ENCODE measurements at places on chromosomes 2 and 18.
A peak's percentile ranks its signal among the peaks of the same experiment; 100 is the strongest.

GRCh38 chr2:24050041-24050979 is 769 bp downstream of the FKBP1B start:
- DNase-seq = no peak

DNA sequence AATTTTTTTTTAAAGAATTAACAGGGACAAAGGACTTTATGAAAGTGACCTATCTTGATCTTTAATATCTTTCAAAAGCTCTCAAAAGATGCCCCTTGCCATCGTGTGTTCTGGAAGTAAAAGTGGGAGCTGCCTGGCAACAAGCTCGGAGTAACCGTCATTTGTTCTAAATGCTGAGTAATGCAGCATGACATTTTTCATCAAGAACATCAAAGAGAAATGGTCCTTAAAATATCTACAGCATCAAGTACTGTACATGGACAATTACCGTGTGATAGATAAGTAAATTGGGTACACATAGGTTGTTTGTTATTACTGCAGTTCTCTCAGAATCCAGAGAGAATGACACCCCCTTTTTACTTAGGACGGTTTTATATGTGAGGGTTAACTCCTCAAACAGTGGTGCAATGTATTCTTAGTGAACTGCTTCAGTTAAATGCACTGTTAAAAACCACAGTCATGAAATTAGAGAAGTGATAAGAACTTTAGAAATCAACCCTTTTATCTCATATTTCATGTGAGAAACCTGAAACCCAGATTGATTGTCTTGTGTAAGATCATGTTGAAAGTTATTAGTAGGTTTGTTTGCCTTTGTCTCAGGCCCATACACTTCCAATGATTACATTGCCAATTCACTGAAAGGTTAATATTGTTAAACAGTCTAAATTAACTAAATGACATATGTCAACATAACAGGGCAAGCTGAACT is 90.6 kb upstream of the HNMT start:
- no peak for DNase-seq

DNA sequence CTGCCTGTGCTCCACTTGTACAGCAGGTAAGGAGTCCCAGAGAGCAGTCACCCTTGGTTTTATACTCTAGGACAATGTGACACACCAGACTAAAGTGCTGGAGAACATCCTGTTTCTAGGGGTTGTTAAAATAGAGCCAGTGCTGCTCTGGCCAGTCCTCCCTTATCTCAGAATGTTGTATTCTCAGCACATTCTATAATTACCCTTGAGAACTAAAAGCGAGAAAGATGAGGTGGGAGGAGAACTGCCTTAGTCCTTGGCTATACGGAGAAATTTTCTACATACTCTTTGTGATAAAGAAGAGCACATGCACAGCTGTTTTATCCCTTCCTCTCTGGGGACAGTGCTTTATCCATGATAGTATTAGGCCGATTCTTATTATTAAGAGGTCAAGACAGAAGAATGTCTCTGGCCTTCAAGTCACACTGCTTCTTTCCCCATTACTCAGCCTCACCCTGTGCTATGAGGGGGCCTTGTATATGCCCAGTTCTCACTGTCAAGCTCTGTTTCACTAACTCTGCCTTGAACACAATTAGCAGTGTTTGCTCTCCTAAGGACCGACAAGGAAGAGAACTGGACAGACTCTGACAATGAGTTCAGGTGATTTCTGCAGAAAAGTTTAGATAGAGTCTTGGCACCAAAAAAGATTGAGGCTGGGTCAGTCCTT is 385.8 kb downstream of the TRIB2 start:
- DNase-seq = no peak

GRCh38 chr2:210002158-210003157 is at the start of gene RPE:
Gene RPE, plus strand, starts transcription at chr2:210002638. Its CDS starts 24 bp downstream, at chr2:210002662.
- peak; percentile 94 for DNase-seq

- DNase-seq = no peak
Measured at GRCh38 chr2:134220344-134220974, 33.4 kb upstream of the MGAT5 start.

DNA sequence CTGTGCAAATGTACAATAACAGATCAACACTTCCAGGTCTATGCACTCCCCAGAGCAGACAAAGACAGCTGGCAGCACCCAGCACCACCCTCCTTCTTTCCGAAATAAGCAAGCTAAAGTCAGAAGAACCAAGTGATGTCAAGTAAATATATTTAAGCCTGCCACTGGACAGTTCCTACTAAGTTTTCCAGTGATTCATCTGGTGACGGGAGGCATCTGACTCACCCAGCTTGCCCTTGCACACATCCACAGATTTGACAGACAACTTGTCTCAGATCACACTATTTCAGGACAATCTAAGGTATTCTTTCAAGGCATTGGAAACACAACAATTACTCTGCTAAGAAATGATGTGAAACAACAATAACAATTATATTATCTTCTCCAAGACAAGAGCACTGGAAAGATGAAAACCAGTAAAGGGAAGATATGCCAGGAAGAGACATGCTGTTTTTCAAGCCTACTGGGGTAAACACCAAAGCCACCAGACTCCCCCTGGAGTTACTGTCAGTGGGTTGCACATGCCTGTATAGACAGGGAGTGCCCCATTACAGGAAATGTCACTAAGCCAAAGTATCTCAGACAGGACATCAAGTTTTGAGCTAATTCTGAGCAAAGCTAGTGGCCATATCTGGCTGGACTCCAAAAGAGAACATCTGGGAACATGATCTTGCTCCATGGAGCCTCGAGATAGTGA is 287.9 kb upstream of the KLHL29 start:
- DNase-seq = no peak

- no peak for DNase-seq
Measured at GRCh38 chr2:63658176-63658968, 69.6 kb downstream of the MDH1 start.

GRCh38 chr2:239371726-239372686 is 28.8 kb downstream of the HDAC4 start:
- no peak for DNase-seq

DNA sequence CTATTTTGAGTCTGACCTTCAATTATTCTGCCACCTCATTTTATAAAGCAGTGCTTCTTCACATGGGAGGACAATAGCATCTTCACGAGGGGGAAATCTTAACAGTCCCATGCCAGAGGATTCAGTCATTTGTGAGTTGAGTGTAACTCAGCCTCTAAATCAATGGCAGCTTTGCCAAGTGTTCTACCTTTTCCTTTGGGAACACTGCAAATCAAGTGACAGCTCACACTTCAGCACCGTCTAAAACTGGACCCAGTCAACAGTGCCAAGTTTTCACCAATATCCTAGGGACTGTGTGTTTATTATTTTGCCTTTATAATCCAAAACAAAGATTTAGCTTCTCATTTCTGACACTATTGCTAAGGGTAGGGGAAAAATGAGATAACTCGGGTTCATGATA is 133.6 kb downstream of the FIGN start:
- DNase-seq = no peak

DNA sequence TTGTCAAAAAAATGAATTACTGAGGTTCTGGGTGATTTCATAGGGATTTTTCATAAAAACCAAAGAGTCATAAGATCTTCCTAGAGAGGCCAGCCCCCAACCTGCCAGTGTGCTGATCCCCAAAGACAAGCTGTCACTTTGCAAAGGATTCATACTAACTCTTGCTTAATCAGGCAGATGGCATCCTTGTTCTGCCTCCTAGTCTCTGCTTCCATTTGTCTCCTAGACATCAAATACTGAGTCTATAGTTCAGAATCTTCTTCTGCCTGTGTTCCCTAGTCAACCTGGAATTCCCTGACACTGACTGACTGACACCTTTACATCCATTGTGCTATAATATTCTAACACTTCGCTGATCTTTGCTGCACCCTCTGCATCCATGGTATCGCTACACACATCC is 84.9 kb downstream of the SLC8A1 start:
- DNase-seq = no peak

DNA sequence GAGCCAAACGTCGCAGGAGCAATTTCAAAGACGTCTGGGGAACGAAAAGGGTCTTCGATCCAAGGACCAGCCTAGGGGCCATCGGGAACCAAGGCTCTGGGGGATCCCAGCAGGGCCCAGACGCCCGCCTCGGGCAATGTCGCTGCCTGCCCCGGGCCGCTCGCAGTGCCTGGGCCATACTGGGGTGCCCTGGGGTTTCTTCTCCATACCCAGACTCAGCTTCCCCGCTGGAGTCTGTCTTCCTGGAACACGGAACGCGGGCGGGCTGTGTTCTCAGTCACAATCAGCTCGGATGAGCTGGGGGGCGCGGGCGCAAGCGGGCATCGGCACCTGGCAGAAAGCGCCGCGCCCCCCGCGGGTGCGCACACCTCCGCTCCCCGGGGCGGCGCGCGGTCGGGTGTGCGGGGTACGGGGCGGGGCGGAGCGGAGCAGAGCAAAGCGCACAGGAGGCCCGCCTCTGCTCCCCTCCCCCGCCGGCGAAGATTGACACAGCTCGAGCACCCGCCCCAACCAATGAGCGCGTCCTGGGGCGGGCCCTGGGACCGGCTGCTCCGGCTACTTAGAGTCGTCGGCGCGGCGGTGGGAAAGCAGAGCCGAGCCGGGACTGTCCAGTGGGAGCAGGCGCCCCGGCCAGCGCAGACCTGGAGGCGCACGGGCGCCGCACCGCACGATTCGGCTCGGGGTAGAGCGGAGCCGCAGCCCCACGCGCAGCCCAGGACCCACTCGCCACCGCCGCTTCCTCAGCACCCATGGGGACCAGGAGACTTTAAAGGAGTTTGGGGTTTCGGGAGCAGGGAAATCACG is at the start of gene LRATD1:
Gene LRATD1 (plus strand): TSS at position 585 of the 804 bp plus-strand sequence. CDS start 1,263 bp downstream, outside the sequence.
- peak; percentile 78 for DNase-seq

- DNase-seq = no peak
Measured at GRCh38 chr2:6423157-6423556, 442.6 kb downstream of the CMPK2 start.

DNA sequence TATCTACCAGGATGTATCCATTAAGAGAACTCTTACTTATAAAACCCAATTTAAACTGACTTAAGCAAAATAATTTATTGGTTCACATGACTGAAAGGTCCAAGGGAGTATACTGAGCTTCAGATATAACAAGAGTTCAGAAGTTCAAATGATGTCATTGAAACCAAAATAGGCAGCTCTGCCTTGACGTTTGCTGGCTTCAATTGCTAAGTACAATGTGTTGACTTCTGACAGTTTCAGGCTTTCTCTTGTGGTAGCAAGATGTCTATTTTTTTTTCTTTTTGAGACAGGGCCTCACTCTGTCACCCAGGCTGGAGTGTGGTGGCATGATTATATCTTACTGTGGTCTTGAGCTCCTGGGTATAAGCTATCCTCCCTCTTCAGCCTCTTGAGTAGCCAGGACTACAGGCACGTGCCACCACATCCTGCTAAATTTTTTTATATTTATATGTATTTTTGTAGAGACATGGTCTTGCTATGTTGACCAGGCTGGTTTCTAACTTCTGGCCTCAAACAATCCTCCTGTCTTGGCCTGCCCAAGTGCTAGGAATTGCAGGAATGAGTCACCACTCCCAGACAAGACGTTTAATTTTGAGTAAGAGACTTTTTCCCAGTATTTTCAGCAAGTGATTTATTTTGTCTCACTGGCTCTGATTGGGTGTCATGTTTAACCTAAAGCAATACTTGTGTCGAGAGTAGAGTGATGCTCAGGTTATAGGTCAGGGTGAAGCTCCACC is 184.8 kb downstream of the NR4A2 start:
- DNase-seq = no peak

DNA sequence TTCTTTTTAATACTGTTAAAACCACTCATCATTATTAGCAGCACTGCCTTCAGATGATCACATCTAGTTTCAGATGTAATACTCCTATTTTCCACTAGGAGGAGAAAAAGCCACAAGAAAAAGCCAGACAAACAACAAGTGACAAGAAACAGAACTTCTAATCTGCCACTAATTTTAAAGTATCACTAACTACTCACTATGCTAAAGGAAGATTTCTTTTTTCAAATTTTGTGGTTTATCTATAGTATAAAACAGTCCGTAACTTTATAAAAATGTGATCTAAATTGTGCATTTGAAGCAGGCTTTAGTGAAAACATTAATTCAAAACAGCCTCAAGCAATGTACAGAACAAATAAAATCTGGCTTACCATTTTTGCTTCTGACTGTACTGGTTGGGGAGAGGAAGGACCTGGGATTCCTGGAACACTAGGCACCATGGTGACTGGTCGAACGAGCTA is 56.8 kb downstream of the ATF2 start:
- DNase-seq = peak; percentile 37

DNA sequence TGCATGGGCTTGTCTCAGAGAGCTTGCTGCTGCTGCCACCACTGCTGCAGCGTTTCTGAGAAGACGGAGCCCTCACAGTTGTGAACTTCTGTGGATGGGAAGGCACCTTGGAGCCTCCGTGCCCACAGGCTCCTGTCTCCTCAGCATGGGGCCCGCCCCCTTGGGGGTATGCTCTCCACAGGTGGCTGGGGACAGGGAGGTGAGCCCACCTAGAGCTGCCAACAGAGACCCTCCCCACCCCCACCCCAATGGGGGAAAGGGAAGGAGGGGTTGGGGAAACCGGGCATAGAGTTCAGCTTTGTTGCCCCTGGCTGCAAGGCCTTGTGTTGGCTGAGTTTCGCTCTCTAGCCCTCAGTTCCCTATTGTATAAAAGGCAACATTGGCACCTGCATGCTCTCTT is 76.1 kb downstream of the INPP4A start:
- no peak for DNase-seq

GRCh38 chr18:36912887-36913286 is 84.0 kb downstream of the KIAA1328 start:
- no peak for DNase-seq

- DNase-seq = no peak
Measured at GRCh38 chr18:59492756-59493421, 133.8 kb upstream of the LMAN1 start.

GRCh38 chr2:34785206-34785785 is 1186.2 kb upstream of the FAM98A start:
- peak; percentile 50 for DNase-seq

DNA sequence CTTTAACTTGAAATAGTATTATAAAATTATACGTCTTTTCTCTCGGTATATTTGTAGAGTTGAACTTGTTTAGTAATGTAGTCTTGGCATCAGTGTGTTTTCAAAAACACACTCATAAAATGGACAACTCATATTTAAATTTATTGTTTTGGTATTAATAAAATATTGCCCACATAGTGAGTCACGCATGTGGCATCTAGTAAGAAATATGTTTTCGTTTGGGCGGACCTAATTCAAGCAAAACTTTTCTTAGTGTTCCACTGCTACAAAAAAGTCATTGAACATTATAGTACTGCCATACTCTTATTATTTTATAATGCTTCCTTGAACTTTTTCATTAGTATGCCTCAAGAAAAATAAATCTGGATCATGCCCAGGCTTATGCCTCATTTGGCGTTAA is 31.1 kb upstream of the FAM237A start:
- no peak for DNase-seq

Data from globus pallidus (tissue), 1 donor.